GM12892 (cell line): ENCODE measurements at places on chromosomes 11 and 22.

- DNase-seq: no peak
Observed at GRCh38 chr11:24064309-24064903, 432.4 kb upstream of the LUZP2 start.

GRCh38 chr22:45892681-45893461 is 84.1 kb downstream of the WNT7B start:
- DNase-seq: no peak

GRCh38 chr11:122285070-122285988 is 169.3 kb upstream of the BLID start:
- DNase-seq: no peak

DNA sequence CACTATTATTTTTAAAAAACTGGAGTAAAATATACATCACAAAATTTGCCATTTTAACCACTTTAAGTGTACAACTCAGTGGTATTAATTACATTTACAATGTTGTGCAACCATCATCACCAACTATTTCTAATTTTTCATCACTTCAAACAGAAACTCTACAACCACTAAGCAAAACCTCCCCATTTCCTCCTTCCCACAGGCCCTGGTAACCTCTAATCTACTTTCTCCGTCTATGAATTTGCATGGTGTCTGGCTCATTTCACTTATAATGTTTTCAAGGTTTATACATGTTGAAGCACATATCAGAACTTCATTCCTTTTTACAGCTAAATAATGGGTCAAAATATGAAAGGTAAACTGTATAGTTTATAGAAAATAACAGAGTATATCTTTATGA is 24.4 kb downstream of the DDI1 start:
- no peak for DNase-seq

- no peak for DNase-seq
Observed at GRCh38 chr22:41447435-41448188, 1.0 kb upstream of the TOB2 start.

GRCh38 chr11:16179676-16180075 is 176.7 kb downstream of the SOX6 start:
- DNase-seq: no peak
